ENCODE measurements at places on chromosomes 4 and X.

- no peak for DNase-seq
Measured at GRCh38 chr4:124868495-124868894, 156.0 kb upstream of the ANKRD50 start.

DNA sequence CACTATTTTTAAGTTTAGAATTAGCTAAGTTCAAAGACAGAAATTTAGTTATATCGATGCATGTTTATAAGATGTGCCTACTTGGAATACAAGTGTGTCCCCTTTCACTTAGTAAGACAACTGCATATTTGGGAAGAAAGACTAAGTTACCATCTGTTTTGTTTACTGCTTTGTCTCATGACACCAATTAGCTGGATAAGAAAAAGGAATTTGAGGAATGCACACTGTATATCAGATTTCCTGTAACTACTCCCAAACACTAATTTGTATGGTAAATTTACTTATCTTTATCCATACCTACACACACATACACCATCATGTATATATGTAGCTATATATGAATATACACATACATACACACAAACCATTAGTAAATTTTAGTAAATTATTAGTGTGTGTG lies 1442.8 kb upstream of the IGFBP7 start:
- no peak for DNase-seq

- DNase-seq = no peak
Measured at GRCh38 chr4:26148927-26149326, 171.9 kb upstream of the RBPJ start.

GRCh38 chrX:122517786-122518185 lies 666.3 kb upstream of the GRIA3 start:
- DNase-seq = no peak

DNA sequence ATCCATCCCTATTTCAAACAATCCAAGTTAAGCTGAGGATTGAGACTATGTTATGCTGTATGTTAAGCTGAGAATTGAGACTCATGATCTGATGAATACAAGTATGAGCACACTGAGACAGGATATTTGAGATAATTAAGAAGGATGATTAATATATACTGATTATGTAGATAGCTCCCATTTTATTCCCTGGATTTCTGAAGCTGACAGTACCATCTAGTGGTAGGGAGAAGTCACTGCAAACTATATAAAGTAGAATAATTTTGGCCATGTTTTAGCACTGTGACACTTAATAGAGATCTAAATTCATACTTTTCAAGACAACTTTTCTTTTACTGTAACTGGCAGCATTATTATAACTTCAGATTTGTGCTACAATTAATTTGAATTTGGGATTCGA lies 63.8 kb upstream of the HPRT1 start:
- DNase-seq = no peak

All from neuronal stem cell (in vitro differentiated cells).